Breast epithelium (tissue), 4 donors: ENCODE measurements at places on chromosomes 12 and 14. TPM values are rescaled to one million over a fixed set of nuclear protein-coding genes. Genes with fewer than 3 reads are reported as not detected.

DNA sequence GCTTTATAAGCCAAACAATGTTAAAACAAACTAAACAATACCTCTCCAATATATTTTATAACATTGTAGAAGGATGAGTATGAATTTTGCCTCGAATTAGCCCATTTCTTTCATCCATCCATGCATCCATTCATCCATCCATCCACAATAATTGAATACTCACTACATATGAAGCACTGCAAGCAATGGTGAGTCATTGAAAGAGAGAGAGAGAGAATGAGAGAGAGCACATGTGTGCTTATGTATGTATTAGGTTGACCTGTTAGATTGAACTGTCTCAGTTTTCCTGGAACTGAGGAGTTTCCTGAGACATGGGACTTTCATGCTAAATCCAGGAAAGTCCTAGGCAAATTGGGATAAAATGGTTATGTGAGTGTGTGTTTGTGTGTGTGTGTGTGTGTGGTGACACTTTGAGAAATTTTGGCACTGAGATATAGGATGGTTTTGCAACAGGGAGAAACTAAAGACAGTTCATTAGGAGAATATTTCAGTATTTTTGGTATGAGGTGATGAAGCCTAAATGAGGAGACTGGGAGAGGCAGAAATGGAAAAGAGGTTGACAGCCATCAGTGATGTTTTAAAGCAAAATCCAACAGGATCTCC, 98.4 kb downstream of the C12orf75 start:
- H3K27me3 ChIP-seq = no peaks in the 10 kb centered on the region
- no peaks in the 10 kb centered on the region for H3K4me1 ChIP-seq
- no peak overlapping the region for H3K4me3 ChIP-seq
- DNase-seq = no peak

LIN7A gene
- 13.1 TPM for total RNA-seq

DNA sequence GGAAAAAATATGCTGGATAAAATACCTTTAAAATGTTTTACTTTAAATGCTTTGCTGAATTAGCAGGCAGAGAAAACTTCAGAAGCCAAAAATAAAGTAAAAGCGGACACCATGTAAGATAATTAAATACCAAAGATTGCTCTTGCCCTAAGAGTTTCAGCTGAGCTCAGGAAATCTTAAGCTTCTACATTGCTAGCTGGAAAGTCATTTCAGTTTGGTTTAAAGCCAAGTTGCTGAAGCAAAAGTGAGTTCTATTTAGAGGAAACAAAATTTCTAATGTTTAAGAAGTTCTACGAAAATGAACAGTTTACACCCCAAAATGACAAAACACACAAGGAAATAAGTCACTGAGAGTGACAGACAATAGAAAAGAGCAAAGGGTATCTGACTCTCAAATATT, 310.0 kb downstream of the ADAMTS20 start:
- H3K4me1 ChIP-seq = no peaks in the 10 kb centered on the region
- no peak overlapping the region for H3K27ac ChIP-seq
- H3K36me3 ChIP-seq = no peaks in the 10 kb centered on the region
- DNase-seq = no peak
- H3K4me3 ChIP-seq = no peak overlapping the region

DNA sequence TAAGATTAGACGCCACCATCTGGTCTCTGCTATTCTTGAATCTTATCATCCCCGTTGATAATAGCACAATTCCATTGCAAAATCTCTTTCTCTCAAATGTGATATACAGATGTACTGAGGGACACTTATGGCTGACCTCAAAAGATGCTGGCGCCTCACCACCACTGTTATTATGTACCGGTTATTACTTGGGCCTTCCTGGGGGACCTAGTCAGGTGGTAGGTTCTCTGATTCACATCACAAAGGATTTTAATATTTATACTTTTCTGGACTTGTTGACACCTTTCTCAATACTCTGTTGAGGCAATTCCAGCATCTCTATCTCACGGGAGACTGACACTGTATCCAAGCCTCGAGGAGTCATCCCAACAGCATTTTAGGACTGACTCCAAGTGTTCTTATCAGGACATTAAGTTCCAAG, 21.3 kb upstream of the FAM234B start:
- H3K36me3 ChIP-seq = no peaks in the 10 kb centered on the region
- no peak overlapping the region for H3K27ac ChIP-seq
- H3K27me3 ChIP-seq = no peaks in the 10 kb centered on the region

HOXC12 gene
- 0.15 TPM for total RNA-seq
